Activated CD4-positive, alpha-beta T cell treated with anti-CD3 and anti-CD28 coated beads, Interleukin-2, amount 50 U/mL, for 24 hours (primary cell): ENCODE measurements at places on chromosomes 4 and X.

GRCh38 chr4:92381616-92382015 is 77.8 kb downstream of the GRID2 start:
- DNase-seq: no peak

- DNase-seq: no peak
Observed at GRCh38 chr4:147863808-147864472, 132.1 kb downstream of the ARHGAP10 start.

DNA sequence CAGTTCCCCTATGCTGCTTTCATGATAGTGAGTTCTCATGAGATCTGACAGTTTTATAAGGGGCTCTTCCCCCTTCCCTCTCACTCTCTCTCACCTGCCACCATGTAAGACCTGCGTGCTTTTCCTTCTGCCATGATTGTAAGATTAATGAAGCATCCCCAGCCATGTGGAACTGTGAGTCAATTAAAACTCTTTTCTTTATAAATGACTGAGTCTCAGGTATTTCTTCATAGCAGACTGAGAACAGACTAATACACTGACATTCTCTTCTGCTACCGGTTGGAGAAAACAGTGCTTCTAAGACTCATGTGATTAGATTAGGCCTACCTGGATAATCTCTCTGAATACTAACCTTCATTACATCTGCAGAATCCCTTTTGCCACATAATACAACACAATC is 45.4 kb upstream of the TRPC5OS start:
- no peak for DNase-seq

- DNase-seq: no peak
Observed at GRCh38 chrX:65609237-65609636, 58.2 kb upstream of the MSN start.

GRCh38 chr4:56958111-56958517 is 19.3 kb downstream of the NOA1 start:
- DNase-seq: no peak

DNA sequence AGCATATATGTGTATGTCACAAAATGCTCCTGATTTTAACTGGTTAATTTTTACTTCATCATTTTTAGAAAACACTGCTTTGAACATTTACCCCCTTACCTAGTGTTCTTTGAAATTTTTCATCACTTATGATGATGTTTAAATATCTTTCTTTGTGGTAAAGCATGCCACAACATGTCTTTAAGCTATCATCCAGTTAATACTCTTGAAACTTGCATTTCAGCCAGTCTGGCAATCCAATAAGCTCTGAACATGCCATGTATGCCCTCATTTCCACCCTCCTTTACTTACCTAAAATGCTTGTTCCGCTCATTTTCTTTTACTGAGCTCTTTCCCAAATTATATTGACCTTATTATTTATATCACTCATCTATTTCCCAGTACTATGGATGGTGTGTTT is 581.2 kb downstream of the RAPGEF2 start:
- no peak for DNase-seq

DNA sequence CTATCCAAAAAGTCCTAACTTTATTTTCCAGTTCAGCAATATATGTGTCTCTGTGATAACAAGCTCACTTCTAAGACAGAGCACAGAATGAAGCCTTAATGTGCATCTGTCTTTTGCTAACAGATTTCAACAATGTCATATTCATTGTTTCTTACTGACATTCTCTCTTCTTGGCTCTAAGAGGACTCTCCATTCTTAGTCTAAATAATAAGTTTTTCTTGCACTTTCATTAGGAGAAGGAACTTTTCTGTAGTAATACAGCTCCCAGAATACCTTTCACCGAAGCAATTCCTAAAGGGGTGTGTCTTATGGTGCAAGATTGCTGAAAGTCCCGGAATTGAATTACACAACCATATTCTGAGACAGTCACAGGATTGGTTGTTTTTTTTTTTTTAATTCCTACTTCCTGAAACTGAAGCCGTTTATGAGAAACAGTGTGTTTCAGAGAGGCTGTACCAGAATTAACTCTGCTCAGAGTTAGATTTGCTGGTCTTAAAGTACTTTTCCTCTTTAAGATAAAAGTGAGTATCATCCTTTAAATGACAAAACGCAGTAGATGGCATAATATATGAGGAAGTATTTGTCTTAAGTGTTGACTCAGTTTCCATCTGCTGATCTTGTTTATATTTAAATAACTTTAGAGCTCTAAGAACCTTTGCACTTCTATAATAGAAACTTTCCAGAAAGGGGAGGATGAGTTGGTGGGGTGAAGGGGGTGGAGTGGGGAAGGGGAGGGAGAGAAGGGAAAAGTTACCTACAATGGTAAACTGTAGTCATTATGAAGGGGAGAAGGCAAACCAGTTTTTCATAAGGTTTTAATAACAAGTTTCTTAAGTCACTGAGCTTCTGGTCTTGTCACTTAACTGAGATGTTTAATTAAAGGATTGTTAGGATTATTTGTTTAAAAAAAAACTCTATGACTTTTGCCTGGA is at the start of gene ALPK1:
Gene ALPK1 (plus strand): TSS at position 421 of the 932 bp plus-strand sequence.
- DNase-seq: no peak

DNA sequence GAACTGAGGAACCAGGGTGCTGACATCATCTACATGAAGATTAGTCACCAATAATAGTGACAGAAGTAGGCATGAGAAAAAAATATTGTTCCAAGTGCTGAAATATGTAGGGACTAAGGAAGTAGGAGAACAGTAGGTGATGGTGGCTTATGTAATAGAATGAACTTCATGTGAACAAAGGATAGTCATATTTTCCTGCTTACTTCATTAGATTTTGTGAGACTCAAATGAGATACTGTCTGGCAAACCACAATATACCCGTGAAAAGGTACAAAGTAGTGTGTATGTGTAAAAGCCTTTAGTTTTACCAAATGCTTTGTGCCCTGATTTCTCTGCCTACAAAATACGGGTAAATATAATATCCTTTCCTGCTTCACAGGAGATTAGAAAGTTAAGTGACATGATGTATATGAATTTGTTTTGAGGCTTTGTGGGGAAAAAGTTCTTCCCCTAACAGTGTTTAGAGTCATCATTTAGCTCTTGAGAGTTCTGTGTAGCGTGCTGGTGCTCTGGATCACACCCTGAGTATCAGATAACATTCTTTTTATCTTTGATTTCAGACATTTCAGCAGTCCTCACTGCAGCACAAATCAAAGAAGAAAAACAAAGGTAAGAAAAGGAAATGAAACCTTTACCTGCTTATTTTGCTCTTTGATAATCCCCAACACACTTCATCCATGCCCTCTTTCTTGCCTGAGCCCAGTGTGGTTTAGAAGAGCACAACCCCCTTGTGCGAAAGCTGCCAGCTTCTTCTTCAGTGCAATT is 67.9 kb downstream of the KLHL34 start:
- DNase-seq: no peak

DNA sequence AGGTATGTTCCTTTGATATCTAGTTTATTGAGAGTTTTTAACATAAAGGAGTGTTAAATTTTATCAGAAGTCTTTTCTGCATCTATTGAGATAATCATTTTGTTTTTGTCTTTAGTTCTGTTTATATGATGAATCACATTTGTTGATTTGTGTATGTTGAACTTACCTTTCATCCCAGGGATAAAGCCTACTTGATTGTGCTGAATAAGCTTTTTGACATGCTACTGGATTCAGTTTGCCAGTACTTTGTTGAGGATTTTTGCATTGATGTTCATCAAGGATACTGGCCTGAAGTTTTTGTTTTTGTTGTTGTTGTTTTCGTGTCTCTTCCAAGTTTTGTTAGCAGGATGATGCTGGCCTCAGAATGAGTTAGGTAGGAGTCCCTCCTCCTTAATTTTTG is 10.8 kb upstream of the AFM start:
- DNase-seq: no peak

DNA sequence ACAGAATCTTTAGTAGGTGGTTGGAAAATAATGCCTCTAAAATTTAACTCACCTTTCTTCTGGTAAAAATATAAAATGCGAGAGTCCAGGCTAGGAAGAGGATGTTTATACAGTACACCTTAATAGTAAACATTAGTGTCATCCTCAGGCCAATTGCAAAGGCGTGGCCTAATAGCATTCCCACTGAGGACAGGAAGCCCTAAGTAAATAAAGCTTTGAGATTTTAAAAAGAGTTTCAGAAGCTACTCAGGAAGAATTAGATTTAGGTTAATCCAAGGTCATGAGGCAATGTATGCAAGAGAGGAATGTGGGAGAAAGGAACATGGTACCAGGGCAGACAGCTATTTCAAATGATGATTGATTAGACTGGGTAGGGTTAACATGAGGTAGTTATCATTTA is 49.5 kb downstream of the RPGR start:
- no peak for DNase-seq

- DNase-seq: no peak
Observed at GRCh38 chrX:41603596-41603995, 85.2 kb upstream of the GPR34 start.

GRCh38 chr4:165927815-165928214 is 54.8 kb downstream of the TLL1 start:
- no peak for DNase-seq

GRCh38 chrX:73817393-73818199 is 254.6 kb downstream of the CHIC1 start:
- no peak for DNase-seq

DNA sequence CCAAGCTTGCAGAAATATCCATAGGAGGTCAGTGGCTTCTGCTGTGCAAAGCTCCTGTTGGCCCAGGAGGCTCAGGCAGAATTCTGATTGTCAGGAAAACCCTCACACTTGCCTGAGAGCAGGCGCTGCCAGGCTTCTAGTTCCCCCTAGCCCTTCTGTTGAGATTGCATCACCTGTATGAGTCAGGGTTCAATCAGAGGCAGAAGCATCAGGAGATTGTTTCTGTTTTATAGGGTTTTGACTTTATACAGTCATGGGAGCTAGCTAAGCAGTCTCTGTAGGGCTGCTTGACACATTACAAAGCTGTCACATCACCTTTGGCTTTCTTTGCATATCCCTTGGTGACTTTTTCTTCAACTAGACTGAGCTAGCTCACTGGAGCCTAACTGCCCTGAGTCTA is 27.8 kb downstream of the DIPK2B start:
- no peak for DNase-seq

DNA sequence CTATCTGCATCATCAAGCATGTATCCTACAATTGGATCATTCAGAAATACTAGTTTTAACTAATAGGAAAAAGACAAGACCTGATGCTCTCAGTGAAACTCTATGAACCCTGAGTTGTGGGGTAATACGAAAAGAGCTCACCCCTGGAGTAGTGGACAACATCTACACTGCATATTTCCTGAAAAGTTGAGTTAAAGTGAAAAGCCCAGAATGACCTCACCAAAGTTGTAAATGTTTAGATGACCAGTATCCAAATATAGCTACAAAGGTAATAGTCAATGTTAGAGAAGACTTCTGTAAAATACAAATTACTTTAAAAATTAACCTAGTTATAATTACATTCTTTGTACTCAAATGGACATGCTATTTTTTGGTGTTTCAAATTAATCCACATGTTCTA is 52.8 kb upstream of the SRPX start:
- DNase-seq: no peak

- no peak for DNase-seq
Observed at GRCh38 chr4:25172961-25173915, 13.0 kb upstream of the SEPSECS start.
